Ascending aorta (tissue), 2 donors: ENCODE measurements at places on chromosomes 2 and 18.
A peak's percentile ranks its signal among the peaks of the same experiment; 100 is the strongest.

- DNase-seq, result no peak
These were observed 342.3 kb upstream of the TMEFF2 start for GRCh38 chr2:192536922-192537624.

DNA sequence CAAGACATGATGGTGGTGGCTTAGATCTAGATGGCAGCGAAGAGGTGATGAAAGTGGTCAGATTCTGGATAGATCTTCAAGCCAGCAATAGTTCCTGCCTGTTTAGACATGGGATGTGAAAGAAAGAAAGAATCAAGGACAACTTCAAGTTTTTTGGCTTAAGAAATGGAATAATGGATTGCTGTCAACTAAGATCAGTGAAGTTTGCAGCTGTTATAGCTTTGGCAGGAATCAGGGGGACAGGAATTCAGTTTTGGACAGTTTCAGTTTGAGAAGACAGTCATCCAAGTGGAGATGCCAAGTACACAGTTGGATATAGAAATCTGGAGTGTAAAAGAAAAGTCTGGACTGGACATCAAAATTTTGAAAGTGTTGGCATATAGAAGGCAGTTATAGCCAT is 283.7 kb upstream of the PKDCC start:
- DNase-seq, result no peak

DNA sequence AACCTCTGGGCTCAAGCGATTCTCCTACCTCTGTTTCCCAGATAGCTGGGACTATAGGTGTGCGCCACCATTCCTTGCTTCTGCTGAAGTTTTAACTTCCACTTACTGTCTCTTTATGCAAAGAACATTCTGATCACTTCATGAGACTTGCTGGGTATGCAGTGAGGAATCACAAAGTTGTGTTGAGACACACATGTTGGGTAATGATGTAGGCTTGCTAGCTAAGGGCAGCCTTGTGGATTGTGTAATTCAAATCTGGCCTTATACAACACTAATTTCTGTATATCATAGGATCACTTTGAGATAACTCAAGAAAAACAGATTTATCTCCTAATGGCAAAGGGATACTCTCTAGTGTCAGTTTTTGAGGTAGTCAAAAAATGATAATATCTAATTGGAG is 24.2 kb downstream of the XRCC5 start:
- DNase-seq, result no peak

GRCh38 chr18:63288311-63288710 is 31.3 kb downstream of the BCL2 start:
- DNase-seq, result no peak

DNA sequence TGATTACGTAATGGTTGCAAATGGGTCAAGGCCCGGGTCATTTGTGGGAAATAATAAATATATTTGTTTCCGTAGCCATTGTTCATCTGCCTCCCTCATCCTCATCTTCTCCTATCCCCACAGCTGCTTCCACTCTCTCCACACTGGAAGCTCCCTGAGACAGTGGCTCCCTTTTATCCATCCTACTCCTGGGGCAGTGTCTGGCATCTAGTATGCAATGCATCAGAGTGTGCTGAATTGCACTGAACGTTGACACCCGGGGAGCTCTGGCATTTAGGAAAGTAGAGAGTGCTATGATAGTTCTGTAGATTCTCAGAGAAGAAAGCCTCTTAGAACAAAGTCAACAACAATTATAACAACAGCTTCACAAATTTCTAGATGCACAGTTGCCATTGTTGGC is 45.5 kb upstream of the NAB1 start:
- DNase-seq, result no peak

GRCh38 chr2:113167115-113167932 is 6.4 kb upstream of the PSD4 start:
- no peak for DNase-seq

DNA sequence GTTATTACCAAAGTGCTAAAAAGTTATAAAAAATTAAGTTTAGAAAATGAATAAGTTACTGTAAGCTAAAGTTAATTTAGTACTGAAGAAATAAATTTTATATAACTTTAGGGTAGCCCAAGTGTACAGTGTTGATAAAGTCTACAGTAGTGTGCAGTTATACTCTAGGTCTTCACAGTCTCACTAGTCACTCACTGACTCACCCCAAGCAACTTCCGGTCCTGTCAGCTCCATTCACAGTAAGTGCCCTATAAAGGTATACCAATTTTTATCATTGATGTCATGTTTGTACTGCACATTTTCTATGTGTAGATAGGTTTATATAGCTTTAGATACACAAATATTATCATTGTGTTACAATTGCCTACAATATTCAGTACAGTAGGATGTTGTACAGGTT is 518.3 kb upstream of the PIK3C3 start:
- no peak for DNase-seq

DNA sequence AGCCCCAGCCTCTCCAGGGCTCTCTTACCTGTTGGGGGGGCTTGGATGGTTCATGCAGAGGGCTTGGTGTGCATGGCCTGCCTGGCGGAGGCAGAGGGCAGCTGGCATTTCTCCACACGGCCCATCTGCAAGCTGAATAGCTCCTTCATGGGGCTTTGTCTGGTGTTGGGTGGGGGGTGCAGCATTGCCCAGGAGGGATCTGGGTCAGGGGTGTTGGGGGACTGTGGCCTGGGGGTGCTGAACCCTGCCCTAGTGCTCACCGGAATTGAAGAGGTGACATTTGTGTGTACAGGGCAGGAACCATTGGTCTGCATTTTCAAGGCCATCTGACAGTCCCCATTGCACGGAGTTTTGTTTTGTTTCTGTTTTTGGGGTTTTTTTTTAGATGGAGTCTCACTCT is 58.8 kb upstream of the HAAO start:
- peak; percentile 55 for DNase-seq

GRCh38 chr2:50181212-50181611 is 850.7 kb downstream of the NRXN1 start:
- DNase-seq, result no peak

- no peak for DNase-seq
These were observed 8.7 kb upstream of the INPP1 start for GRCh38 chr2:190334479-190335224.

- no peak for DNase-seq
These were observed 818.6 kb upstream of the RAB6C start for GRCh38 chr2:129160879-129161278.

GRCh38 chr2:161178756-161179155 is 18.5 kb downstream of the TANK start:
- DNase-seq, result no peak

- no peak for DNase-seq
These were observed 34.4 kb upstream of the ACADL start for GRCh38 chr2:210259687-210260086.

- no peak for DNase-seq
These were observed 80.3 kb downstream of the EDAR start for GRCh38 chr2:108908713-108909070.

GRCh38 chr2:177298191-177298590 is 33.7 kb upstream of the NFE2L2 start:
- no peak for DNase-seq

DNA sequence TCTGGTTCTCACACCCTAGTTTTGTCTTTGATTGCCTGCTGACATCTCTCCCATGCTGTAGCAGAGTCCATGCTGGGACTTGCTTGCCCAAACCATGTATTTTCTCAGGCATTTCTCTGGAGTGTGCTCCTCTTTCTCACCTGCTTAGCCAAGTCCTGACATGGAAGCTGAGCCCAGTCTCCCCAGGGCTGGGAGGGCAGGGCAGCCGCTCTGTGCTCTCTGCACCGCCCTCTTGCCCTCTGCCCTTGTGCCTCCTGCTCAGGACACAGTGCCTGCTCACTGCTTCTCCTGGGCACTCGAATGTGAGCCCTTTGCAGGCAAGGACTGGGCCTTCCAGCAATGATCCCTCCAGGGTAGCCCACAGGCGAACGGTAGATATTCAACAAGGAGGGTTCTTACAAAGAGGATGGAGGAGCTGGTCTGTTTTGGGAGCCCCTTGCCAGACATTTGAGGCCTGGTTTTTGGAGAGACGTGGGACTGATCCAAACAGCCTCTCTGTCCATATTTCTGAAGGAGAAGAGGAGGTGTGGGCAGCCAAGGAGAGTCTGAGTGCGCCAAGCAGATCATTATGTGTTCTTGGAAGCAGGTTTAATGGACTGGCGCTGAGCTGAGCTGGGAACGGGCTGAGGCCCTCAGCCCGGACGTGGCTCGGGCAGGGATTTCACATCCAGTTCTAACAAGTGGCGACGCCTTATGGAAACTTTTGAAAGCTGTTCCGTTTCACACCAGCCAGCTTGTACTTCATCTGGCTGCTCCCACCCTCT is 4.0 kb downstream of the SLC14A2 start:
- peak; percentile 83 for DNase-seq

DNA sequence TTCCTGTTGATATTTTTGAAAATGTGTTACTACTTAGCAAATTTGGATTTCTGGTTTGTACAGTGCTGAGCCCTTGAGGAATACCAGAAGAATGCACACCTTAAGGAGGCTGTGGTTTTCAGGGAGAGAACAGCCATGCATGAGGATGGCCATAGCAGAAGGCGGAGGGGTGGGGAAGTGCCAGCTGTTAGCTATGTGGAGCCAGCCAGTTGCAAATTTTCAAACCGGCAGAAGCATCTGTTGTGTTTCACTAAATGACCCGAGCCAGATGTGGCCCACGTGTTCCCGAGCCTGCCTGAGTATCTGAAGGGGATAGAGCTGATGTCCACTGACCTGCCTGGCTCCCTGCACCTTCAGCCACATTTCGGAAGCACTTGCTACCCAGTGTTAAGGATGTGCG is 16.4 kb upstream of the RBM44 start:
- DNase-seq, result no peak

DNA sequence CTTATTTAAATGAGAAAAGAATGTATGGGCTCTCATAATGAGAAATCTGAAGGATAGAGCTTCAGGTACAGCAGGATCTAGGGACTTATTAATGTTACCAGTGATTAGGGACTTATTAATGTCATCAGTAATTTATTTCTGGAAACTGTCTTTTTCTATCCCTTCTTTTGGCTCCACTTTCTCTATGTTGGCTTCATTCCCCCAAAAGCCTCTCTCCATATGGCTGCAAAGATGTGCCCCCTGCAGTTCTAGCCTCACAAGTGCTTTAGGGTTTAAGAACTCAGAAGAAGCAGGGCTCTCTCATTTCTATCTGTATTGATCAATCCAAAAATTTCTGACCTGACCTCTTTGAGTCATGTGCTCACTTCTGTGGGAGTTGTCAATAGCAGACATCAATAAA is 480.9 kb downstream of the TXNL1 start:
- no peak for DNase-seq

DNA sequence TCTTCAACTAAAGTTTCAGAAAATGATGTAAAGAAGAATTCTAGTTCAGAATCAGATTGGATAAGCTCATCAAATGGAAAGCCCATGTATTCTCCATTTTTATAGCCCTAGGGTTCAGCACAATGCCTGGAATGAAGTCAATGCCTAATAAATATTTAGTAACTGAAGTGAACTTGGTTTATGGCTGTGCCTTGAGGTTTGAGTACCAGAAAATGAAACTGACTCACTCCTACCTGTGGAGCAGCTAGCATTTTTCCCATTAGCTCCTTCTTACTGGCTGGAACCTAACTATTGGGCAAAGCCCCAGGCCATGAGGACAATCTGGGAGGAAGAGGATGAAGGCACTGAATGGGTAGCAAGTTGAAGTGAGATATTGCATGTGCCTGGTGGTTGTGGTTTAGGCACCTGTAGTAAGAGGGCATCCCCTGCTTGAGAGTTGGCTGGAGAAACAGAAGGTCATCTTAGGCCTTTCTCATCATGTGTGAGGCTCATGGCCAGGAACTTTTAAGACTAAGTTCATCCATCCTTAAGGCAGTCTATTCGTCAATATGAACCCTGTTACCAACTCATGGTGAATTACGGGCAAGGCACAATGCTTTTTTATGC is 85.0 kb upstream of the LYPD1 start:
- no peak for DNase-seq

GRCh38 chr2:127790694-127791529 is 20.1 kb downstream of the WDR33 start:
- no peak for DNase-seq
